ENCODE measurements at places on chromosomes 1 and 21.

GRCh38 chr1:43651902-43652301 is 2.0 kb downstream of the KDM4A start:
- no peak for DNase-seq

- DNase-seq: no peak
Observed at GRCh38 chr1:9025449-9025848, 774 bp downstream of the SLC2A7 start.

DNA sequence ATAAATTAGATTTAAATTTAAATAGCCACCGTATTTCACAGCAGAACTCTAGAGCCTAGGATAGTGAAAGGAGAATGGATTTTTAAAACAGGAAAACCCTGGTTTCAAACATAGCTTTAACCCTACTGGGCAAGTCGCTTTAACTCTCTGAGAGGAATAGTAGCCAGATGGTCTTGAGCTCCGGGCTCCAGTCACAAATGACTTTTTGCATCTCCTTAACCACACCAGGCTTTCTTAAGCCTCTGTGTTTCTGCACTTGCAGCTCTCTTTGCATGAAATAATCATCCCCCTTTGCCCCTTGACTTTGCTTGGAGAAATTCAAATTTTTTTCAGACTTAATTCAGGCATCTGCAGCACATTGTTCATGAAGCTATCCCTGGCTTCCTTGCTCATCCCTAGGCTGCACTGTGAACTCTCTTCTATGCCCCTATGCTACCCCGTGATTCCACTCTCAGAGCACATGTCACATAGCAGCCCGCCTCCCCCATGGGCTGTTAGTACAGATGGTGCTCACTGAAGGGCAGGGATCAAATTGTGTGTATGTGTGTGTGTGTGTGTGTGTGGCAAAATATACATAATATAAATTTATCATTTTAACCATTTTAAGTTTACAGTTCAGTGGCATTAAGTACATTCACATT is 68.8 kb upstream of the DAB1 start:
- no peak for DNase-seq

GRCh38 chr1:10888291-10888690 is 91.8 kb upstream of the CASZ1 start:
- no peak for DNase-seq

DNA sequence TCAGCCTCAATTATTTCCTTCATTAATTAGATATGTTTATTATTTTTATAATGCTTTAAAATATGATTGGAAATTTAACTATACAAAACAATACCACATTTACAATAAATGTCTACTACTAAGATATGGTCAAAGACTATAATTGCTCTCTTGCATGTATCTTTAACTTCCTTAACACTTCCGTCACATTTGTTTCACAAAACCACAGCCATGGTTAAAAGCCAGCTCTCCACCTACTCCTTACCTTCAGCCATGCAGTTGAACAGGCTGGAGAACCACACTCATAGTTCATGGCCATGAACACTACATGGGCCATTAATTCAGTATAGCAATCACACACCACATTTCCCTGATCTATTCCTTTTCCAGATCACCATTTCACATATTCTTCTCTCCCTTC is 72.2 kb downstream of the NME7 start:
- DNase-seq: no peak

DNA sequence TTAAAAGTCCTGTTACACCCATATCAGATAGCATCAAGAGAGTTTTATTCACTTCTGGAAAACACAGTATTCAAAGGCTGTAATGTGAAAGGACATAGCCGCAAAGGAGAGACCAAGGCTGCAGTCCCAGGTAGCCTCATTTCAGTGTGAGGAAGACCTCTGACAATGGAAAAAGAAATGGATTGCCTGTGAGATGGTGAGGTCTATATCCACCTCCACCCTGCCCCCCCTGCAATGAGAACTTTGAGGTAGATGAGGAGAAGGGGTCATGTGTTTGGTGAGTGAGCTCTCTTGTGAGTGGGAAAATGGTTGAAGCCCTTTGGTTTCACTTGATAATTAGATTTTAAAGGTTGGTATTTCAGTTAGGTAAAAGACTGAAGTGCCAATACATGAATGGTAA is 3.5 kb downstream of the MRPS6 start:
- no peak for DNase-seq

GRCh38 chr1:175472464-175472863 is 270.9 kb downstream of the TNR start:
- DNase-seq: no peak

GRCh38 chr1:48916130-48917069 is 139.7 kb upstream of the BEND5 start:
- DNase-seq: peak; percentile 85

DNA sequence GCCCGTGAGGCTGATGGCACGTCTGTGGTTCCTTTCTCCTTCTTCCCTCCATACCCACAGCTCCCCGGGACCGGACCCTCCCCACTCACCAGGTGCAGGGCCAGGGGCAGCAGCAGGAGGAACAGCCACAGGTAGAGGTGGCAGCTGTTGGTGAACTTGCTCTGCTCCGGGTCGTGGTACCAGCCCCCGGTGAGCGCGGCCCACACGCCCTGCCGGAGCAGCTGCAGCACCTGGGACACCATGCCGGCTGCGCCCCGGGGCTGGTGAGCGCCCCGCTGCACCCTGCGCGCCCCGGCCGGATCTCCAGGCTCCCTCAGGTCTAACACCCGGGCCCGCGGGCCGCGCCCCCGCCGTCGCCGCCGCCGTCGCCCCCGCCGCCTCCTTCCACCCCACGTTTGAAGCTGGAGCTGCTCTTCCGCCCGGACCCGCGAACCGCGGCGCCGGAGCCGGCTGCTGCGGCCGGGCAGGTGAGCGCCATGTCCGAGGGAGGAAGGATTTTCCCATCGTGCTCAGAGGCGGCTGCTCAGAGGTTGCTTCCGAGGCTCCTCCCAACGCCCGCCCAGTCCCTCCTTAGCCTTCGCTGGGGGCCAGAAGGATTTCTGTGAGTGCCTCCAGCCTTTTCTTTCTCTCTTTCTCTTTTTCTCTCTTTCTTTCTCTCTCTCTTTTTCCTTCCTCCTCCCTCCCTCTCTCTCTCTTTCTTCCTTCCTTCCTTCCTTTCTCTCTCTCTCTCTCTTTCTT is at the start of gene PCNX2:
PCNX2 (minus strand) TSS at position 489 of the 738 bp plus-strand sequence; CDS start at position 242, 247 bp downstream.
- peak; percentile 56 for DNase-seq

GRCh38 chr1:46244656-46245371 is 2.7 kb upstream of the RAD54L start:
- DNase-seq: peak; percentile 27

- peak; percentile 42 for DNase-seq
Observed at GRCh38 chr1:117527566-117528102, 78.2 kb upstream of the TENT5C start.

Measured in fibroblast of upper back skin (primary cell).